ENCODE measurements at places on chromosomes 12 and 14.

GRCh38 chr12:13595536-13596443, 385.6 kb downstream of the GRIN2B start:
- DNase-seq, result no peak

GRCh38 chr14:90109858-90110257, 48.1 kb downstream of the KCNK13 start:
- DNase-seq, result no peak

DNA sequence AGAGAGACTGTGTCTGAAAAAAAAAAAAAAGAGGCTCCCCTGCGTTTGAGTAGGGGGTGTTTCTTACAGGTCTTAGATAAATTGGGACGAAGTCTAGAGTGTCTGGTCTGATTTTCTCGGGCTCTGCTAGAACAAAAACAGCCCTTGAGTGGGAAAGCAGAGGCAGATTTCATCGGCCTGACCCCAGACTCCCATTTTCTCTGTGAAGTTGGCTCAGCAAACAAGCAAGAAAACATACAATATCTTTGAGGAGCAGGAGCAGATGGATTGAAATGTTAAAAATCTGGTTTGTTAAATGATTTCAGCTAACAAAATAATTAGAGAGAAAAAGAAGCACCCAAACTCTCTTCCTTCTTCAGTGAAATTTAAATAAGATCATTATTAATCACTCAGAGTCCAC, 44.1 kb downstream of the DERA start:
- no peak for DNase-seq

- no peak for DNase-seq
Measured at GRCh38 chr12:4979737-4980136, 63.9 kb upstream of the KCNA5 start.

GRCh38 chr14:99459481-99460100, 21.1 kb downstream of the SETD3 start:
- no peak for DNase-seq

DNA sequence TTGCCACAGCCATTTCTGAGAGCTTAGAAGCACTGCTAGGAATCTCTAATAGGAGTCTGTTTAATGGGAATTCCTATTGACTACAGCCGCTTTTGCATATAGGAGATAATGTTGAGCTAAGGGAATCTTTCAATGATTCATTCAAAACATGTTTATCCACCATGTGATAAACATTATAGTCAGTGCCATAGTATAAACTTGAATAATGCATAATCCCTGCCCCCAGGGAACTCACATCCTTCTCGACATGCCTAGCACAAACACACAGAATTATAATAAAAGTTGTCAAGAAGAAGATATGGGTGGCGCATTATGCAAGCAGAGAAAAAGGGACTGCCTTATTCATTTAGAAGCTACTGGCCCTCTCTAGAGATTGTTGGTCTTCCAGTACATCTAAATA, 248.0 kb downstream of the DAD1 start:
- no peak for DNase-seq

GRCh38 chr12:8709124-8709830, 11.5 kb downstream of the RIMKLB start:
- DNase-seq, result no peak

- DNase-seq, result no peak
Measured at GRCh38 chr12:45668641-45669040, 60.9 kb upstream of the ARID2 start.

DNA sequence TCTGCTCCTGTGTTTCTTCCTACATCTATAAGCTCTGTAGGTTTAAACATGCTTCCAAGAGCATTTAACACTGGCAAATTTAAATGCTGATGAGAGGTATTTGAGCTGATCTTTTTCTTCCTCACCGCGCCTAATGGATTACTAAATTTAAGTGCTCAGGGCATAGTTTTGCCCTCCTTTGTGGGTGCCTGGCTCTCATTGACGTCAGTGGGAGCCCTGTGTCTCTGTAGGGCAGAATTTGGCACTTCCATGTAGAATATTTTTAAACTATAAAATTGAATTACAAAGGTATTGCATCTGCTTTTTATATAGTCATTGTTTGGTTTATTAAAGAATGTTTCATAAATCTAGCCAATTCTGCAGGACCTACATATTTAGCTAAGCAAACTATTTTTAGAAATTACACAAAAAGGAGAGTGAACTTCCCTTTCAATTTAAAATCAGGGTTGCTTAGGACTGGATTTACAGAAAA, 444.8 kb downstream of the AEBP2 start:
- DNase-seq, result no peak

GRCh38 chr12:19236656-19237055, 107.1 kb downstream of the PLEKHA5 start:
- DNase-seq, result no peak

DNA sequence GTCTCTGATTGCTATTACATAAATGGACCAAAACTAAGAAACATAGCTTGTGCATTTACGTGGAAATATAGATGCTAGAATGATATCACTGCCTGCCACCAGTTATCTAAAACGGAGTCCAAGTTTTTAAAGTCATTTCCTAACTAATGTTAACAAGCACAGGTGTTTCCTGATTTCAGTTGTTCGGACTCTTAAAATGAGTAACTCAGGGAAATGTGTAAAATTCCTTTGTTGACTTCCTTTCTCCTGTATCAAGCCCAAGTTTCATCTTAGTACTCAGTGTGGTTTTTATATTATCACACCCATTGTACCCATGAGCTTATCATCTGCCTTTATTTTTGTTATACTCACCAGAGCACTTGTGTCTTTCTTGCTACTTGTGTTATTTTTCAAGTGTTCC, 13.2 kb upstream of the PRKCH start:
- no peak for DNase-seq

GRCh38 chr12:27822076-27822712, 42.2 kb upstream of the MANSC4 start:
- peak; percentile 28 for DNase-seq

DNA sequence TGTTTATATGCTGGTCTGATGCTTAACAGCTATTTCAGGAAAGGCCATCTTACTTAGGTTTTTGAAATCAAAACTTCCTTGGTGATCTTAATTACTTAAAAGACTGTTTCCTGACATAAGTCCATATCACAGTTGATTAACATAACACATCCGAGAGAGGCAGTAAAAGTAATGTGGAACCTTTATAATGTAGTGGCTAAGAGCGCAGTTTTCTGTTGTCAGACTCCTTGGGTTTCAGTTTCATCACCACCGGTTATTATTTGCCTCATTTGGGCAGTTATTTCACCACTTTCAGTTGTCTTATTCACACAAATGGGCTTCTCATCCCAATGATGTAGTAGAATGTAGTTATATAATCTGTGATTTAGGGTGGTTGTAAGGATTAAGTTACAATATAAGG, 30.9 kb downstream of the TBC1D15 start:
- DNase-seq, result no peak

GRCh38 chr12:131547555-131547954, 163.3 kb upstream of the SFSWAP start:
- no peak for DNase-seq

- no peak for DNase-seq
Measured at GRCh38 chr12:6375269-6376078, at the start of gene SCNN1A. SCNN1A (minus strand) TSS chr12:6375563; CDS start chr12:6374783, 780 bp downstream.
